ENCODE measurements at places on chromosomes 12 and 14.

DNA sequence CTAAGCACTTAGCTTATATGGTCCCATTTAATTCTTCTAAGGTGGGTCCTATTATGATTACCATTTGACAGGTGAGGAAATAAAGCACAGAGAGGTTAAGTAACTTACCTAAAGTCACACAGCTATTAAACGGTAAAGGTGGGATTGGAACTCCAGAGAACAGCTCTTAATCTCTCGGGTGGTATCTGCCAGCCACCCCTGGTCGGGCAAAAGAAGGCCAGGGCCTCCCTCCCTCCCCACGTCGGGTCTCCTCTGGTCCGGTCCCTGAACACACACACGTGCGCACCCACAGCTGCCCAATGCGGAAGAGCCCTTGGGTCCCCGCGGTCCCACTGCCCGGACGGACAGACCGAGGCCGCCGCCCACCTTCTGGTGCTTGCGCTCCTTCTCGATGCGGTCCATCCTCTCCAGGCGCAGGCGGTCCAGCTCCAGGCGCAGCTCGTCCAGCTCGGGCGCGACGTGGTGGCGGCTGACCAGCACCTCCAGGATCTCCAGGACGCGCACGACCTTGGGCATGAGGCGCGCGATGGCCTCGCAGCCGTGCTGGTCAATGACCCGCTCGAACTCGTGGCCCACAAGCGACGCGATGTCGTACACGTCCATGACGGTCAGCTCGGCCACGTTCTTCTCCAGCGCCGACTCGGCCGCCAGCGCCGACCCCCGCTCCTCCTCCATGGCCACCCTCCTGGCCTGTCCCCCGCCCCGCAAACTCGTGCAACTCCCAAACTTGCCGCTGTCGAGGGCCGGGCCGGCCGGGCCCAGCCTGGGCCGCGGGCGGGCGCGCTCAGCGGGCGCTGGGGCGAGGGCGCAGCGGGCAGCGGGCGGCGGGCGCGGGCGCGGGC lies 490 bp downstream of the RILPL1 start:
- no peak for DNase-seq

DNA sequence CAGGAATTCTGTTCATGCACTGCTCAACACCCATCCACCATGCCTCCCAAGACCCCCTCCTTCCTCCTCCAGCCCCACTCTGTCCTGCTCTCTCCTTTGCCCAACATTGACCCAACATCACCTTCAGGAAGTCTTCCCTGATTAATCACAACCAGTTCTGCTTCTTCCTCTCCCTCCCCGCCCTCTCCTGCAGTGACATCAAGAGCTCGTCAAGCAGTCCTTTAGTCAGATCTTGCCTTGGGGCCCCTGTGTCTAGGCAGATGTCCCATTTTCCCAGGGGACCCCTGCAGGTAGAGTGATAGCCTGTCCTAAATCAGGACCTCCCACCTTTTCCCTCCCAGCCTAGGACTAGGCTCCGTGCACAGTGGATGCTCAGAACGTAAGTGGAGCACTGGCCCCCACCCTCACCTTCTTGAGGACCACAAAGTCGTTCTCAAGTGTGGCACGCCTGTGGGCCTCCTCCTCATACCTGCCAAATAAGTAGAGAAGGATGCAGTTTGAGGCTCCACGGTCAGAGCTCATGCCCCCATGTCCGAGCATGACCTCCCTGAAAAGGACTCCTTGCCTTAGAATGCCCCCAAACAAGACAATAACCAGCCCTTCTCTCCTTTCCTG lies 2.3 kb downstream of the KRT78 start:
- DNase-seq: no peak

DNA sequence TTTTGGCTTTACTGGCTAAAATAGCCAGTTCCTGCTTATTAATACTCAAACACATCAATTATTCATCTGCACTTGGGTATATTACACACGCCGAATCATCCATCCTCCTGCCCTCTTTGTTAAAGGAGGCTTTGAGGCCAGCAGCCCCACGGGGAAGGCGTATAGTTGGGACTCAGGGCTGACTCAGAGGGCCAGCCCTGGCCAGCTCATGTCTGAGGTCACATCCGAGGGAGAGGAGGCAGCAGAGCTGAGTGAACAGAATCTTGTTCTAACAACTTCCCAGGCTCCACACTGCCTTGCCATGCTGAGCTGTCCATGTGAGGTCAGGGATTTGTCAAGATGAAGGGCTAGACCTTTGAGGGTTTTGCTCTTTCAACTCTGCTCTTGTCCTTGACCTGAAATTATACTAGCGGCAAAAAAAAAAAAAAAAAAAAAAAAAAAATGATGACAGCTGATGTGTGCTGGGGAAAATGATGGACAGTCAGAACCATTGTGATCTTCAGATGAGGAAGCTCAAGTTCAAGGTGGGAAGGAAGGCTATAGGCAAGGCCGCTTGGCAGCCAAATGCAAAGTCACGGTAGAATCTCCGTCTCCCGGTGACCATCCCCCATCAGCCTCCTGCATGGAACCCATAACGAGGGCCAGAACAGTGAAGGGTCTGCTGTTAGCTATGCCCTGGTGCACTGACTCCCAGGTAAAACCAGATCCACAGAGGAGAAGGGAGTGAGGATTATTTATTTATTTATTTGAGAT lies 12.5 kb upstream of the MARK3 start:
- DNase-seq: no peak

- peak; percentile 53 for DNase-seq
Measured at GRCh38 chr12:52907092-52907810, 2.4 kb upstream of the KRT8 start.

GRCh38 chr14:24385524-24385923 lies 13.3 kb upstream of the NYNRIN start:
- DNase-seq: no peak

- DNase-seq: no peak
Measured at GRCh38 chr12:12744546-12745305, 27.6 kb downstream of the CDKN1B start.

- DNase-seq: no peak
Measured at GRCh38 chr14:78075555-78076277, 94.5 kb upstream of the NRXN3 start.

DNA sequence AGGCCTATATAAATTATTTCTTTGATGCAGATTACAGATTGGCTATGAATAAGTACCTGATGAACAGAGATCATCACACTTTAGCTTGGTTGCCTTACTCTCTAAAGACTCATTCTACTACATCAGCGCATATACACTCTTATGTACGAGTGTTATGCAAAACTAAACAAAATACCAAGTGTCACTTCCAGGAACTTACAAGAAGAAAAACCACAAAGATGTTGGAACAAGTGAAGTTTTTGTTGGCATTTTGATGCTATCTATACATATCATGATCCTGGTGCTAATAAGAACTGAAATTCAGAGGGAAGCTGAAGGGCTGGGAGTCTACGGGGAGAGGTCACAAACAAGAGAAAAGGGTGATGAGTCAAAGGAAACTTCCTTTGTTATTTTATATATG lies 47.9 kb upstream of the CERS5 start:
- peak; percentile 76 for DNase-seq

- no peak for DNase-seq
Measured at GRCh38 chr14:94062344-94062940, 18.6 kb downstream of the DDX24 start.

DNA sequence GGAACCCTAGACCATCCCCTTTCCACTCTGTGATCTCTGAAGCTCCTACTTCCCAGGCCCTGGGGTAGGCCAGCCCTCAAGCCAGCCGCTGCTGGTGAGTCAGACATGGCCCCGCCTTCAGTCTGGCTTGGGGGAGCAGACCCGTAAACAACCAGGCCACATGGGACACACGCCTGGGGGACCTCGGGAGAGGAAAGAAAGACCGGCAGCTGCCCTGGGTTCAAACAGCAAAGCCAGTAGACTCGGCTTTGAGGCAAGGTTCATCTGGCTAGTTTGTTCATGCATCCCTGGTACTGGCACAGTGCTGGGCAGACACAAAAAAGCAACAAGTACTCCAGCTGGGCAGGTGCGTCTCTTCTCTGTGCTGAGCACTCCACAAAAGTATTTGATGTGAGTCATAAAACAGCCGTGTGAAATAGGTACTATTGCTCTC lies 101.9 kb downstream of the SETD3 start:
- no peak for DNase-seq

GRCh38 chr12:48374164-48374563 lies 23.4 kb upstream of the ZNF641 start:
- no peak for DNase-seq

DNA sequence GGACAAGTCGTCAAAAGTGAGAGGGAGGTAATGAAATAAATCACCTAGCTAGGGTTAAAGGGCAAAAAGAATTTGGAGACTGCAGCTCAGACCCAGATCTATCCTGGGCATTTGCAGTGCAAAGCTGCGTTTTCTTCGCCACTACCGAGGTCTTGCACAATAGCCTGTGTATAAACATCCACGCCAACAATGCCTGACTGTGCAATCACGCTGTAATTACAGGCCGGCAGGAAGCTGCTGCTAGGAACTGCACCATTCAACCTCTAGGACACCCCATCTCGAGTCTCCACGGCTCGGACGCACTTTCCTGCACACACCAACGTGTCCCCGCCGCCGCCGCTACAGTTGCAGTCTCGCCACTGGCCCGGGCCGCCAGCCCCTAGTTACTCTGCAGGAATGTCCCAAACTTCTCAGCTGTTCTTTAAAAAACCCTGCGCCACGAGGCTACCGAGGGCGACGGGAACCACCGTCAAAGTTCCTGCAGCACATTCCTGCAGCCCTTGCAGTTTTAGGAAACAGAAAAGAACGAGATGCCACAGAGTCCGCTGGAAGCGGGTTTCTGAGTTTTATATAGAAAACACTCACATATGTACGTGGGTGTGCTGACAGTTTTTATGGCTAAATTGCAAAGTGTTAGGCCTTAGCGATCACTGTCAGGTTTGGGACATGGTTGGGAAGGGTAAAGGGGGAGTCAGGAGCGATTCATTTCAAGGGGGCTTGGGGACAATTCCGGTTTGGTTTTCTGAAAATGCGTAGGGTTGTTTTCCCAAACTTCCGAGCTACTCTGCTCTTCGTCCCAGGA lies 65.6 kb upstream of the PTGR2 start:
- peak; percentile 93 for DNase-seq

- DNase-seq: peak; percentile 2
Measured at GRCh38 chr12:4742416-4742970, 22.3 kb downstream of the GALNT8 start.

DNA sequence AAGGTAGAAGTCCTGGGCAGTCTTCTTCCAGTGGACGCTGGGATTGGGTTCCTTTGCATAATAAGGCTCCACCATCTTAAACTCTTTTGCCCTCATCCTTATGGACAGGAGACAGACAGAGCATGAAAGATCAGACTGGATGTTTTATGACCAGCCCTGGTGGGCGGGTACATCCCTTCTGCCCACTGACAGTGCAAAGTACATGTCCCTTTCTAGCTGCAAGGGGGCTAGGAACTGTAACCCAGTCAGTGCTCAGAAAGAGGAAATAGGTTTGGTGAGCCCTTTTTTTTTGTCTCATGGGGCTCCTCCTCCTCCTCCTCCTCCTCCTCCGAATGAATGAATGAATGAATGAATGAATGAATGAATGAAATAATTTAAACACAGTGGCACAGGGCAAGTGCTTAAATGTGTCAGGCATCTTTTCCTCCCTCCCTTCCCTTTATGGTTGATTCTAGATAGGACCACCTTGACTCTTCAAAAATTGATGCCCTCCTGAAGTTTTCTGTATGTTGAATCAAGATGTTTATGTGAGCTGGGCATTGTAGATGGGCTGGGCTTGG lies 36.4 kb upstream of the HNF1A start:
- DNase-seq: no peak

GRCh38 chr12:62776997-62777396 lies 158.0 kb downstream of the PPM1H start:
- DNase-seq: no peak

- no peak for DNase-seq
Measured at GRCh38 chr14:25836636-25837035, 761.2 kb downstream of the NOVA1 start.

DNA sequence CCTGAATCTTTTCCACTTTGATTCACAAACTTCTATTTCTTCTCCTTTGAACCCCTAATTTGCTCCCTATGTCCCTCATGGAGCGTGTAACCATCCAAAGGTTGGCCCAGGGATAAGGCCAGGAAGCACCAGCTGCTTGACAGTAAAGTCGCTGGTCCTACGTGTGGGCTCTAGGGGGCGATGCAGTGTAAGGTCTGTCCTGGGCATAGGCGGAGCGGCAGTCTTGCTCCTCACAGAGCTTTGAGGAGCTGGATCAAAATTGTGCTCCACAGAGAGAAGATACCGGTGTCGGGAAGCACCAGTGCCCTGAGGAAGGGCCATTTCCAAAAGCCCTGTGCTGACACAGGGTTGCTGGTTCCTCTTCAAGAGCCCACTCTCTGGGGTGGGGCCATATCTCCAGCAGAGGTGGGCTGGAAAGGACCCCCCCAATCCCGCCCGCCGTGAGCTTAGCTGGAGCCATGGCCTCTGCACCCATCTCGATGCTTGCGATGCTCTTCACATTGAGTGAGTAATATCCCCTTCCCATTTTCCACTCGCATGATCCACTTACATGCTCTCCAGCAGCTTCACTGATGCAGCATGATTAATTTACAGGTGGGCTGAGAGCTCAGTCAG lies 49.9 kb upstream of the OR4E1 start:
- peak; percentile 70 for DNase-seq

- DNase-seq: peak; percentile 65
Measured at GRCh38 chr12:63151623-63152320, 771 bp upstream of the AVPR1A start.

DNA sequence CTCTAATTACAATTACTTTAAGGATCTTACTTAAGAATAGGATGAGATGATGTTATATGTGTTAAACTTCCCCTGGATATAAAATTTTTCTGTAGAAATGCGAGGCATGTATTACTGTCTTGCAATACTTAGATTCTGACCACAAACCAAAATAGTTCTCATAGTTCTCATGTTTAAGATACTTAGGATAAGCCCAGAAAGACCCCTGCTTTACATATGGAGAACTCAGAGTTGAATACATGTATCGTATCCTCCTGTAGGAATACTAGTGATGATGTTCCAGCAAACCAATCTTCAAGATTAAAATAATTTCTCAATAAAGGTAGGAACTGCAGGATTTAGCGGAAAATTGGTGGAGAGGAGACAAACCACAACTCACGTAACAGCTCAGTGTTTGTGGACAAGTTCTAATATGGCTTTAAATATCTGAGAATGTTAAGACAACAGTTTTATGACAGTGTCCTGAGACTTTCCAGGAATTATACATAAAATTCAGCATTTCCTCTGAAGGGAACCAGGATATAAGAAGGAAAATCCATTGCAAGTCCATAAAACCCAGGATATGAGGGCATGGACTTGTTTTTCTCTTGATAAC lies 114.7 kb upstream of the CRY1 start:
- DNase-seq: no peak

GRCh38 chr14:58108717-58109116 lies 43.3 kb downstream of the ARMH4 start:
- DNase-seq: no peak

- no peak for DNase-seq
Measured at GRCh38 chr14:70926235-70926830, 19.1 kb downstream of the PCNX1 start.

DNA sequence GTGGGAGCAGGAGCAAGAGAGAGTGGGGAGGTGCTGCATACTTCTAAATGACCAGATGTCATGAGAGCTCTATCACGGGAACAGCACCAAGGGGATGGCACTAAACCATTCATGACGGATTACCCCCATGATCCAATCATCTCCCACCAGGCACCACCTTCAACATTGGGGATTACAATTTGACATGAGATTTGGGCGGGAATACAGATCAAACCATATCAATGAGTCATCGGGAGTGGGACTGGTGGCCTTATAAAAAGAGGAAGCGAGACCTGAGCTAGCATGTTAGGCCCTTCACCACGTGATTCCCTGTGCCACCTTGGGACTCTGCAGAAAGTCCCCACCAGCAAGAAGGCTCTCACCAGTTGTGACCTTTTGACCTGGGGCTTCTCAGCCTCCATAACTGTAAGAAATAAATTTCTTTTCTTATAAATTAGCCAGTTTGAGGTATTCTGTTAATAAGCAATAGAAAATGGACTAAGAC lies 28.7 kb downstream of the COX8C start:
- DNase-seq: no peak

All from T47D (cell line).